ENCODE measurements at places on chromosomes 16 and 17. TPM values are rescaled to one million over a fixed set of nuclear protein-coding genes. Genes with fewer than 3 reads are reported as not detected.
A peak's percentile ranks its signal among the peaks of the same experiment; 100 is the strongest.

GRCh38 chr17:323181-323580, 29.4 kb downstream of the RPH3AL start:
- H3K4me3 ChIP-seq = no peak overlapping the region
- no peaks in the 10 kb centered on the region for H3K4me1 ChIP-seq
- H3K27ac ChIP-seq = no peak overlapping the region
- DNase-seq = peak; percentile 44
- no peaks in the 10 kb centered on the region for H3K27me3 ChIP-seq
- H3K36me3 ChIP-seq = peaks cover 7% of the 10 kb centered on the region

- no peak overlapping the region for H3K4me3 ChIP-seq
- peaks cover 19% of the 10 kb centered on the region for H3K36me3 ChIP-seq
- H3K27ac ChIP-seq = no peak overlapping the region
- no peaks in the 10 kb centered on the region for H3K4me1 ChIP-seq
Measured at GRCh38 chr16:12133729-12134128, 157.2 kb downstream of the SNX29 start.

DNA sequence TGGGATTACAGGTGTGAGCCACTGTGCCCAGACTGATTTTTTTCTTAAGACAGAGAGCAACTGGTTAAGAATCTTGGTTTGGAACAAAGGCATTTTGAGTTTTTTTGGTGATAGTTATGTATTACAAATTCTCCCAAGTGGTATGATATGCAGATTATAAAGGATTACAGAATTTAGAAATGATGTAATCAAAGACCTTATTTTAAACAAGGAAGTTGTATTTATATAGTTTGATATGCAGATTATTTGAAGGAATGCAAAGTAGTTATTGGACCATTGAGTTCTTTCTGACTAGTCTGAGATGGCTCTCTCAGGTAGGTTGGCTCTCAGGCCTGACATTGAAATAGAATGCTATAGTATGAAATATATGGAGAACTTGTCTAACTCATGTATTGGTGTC, 34.9 kb downstream of the AATF start:
- no peaks in the 10 kb centered on the region for H3K27me3 ChIP-seq
- H3K4me3 ChIP-seq = no peak overlapping the region

- H3K4me1 ChIP-seq = peaks cover 36% of the 10 kb centered on the region
- no peak for DNase-seq
- H3K4me3 ChIP-seq = no peak overlapping the region
- no peaks in the 10 kb centered on the region for H3K27me3 ChIP-seq
- H3K27ac ChIP-seq = peak overlapping the region; percentile 75
Measured at GRCh38 chr17:76146053-76146851, 5.2 kb upstream of the FOXJ1 start.

GRCh38 chr16:11135464-11135973, 120.5 kb downstream of the SOCS1 start:
- H3K4me3 ChIP-seq = no peak overlapping the region
- no peaks in the 10 kb centered on the region for H3K27me3 ChIP-seq
- H3K36me3 ChIP-seq = no peaks in the 10 kb centered on the region
- H3K4me1 ChIP-seq = peaks cover 54% of the 10 kb centered on the region
- H3K27ac ChIP-seq = no peak overlapping the region

DNA sequence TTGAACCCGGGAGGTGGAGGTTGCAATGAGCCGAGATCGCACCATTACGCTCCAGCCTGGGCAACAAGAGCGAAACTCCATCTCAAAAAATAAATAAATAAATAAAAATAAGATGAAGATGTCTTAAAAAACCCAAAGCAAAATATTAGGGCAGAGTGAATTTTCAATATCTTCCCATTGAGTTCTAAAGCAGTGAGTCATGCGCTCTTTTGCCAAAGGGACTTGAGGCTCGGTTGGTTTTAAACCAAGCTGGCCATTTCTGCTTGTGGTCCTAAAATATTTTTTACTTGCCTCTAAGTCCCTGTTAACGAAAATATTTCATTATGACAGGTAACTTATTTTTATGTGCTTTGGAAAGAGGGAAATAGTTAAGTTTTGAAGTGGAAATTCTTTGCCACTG, 4.7 kb downstream of the PAFAH1B1 start:
- no peak for DNase-seq
- peaks cover 69% of the 10 kb centered on the region for H3K4me1 ChIP-seq
- H3K27ac ChIP-seq = no peak overlapping the region
- no peak overlapping the region for H3K4me3 ChIP-seq

DNA sequence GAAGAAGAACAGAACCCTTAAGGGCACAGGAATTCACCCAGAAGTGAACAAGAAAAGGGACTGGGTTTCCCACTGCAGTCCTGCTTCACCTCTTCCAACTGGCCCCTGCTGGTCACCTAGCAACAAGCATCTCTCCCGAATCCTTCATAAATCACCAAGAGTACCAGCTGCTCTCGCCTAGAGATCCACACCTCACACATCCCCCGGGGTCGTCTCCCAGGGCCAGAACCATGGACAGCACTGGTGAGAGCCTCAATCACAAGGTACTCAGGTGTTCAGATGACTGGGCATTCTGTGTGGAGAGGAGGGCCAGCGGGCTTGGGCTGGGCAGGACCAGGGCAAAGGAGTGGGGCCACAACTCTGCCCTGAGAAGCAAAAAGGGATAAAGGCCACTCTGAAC, 65.9 kb downstream of the CCT6B start:
- no peak overlapping the region for H3K27ac ChIP-seq
- no peak overlapping the region for H3K4me3 ChIP-seq
- no peaks in the 10 kb centered on the region for H3K36me3 ChIP-seq
- H3K4me1 ChIP-seq = no peaks in the 10 kb centered on the region
- DNase-seq = no peak

DNA sequence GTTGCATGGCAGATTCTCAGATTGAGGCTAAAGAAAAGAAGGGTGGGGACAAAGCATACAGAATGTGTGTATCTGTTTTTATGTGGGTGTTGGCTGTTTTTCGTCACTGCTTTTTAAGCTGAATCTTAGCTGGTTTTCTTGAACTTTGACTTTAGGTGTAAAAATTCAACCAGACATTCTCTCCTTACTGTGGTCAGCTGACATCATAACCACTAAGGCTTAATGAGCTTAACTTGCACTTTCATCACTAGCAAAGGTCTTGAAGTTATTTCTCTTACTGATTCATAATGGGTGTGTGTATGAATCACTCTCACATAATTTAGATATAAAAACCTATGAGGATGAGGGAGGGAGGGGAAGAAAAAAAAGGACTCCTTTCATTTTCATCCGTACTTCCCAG, 4.0 kb upstream of the CDC6 start:
- H3K4me1 ChIP-seq = peaks cover 20% of the 10 kb centered on the region
- no peak overlapping the region for H3K4me3 ChIP-seq
- no peaks in the 10 kb centered on the region for H3K27me3 ChIP-seq
- DNase-seq = no peak

The CBX2 gene
- total RNA-seq = 3.4 TPM

The GP1BA gene
- 0.55 TPM for total RNA-seq

All from upper lobe of right lung (tissue), 1 donor.